ENCODE measurements at places on chromosomes 11 and 22.
A peak's percentile ranks its signal among the peaks of the same experiment; 100 is the strongest.

DNA sequence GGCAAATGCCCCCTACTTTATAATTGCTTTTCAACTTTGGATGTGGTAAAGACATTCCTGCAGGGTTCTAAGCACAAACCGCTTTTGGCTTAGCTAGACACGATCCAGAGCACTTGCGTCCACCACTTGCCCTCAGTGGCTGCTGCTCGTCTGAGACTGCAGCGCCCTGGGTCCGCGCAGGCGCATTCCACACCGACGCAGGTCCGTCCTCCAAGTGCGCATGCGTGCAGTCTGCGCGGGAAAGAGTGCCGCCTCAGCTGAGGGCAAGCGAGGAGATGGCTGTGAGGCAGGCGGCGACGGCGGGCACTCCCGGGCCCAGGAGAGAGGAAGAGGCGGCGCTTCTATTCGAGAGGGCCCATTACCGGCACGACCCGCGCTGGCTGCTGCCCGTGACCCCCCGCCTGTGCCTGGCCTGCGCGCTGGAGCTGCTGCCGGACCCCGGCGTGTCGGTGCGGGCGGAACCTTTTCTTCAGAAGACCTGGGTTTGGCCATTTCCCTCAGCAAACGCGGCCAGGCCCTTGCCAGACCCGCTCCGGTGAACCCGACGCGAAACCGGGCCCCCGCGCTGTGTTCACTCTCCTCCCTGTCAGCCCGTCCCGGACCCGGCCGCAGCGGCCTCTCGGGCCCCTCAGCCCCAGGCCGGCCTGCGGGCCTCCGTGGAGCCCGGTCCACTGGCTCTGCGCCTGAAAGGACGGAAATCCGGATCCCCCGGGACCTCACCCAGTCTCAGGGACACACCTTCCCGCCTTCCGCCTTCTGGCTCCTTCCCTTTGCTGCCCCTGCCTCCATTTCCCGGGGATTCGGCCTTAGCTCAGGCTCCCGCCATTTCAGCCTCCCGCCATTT, at the start of gene MEI1:
TSS of gene MEI1 (plus strand) at position 240 of the 844 bp plus-strand sequence. CDS start at position 276, 36 bp downstream.
- peak; percentile 78 for DNase-seq

- no peak for DNase-seq
Observed at GRCh38 chr22:29731058-29731850, 11.5 kb downstream of the CABP7 start.

DNA sequence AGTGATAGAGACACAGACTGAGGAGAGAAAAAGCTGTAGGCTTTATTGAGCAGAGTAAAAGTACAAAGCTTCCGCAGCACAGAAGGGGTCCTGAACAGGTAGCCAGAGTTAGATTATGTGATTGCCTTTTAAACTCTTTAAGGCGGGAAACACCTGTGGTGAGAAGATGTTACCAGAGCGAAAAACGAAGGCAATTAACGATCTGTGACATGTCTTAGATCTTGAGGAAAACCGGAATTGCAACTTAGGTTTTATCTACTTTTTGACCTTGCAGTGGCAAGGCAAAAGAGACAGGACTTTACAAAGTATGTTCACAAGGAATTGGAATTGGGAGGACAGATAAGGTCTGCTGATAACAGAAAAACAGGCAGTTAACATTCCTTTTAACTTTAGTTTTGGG, 493.6 kb upstream of the FAT3 start:
- DNase-seq = no peak

- DNase-seq = no peak
Observed at GRCh38 chr11:5625281-5625680, 480 bp downstream of the TRIM34 start.

GRCh38 chr22:17106161-17106784, 14.9 kb downstream of the TMEM121B start:
- no peak for DNase-seq

DNA sequence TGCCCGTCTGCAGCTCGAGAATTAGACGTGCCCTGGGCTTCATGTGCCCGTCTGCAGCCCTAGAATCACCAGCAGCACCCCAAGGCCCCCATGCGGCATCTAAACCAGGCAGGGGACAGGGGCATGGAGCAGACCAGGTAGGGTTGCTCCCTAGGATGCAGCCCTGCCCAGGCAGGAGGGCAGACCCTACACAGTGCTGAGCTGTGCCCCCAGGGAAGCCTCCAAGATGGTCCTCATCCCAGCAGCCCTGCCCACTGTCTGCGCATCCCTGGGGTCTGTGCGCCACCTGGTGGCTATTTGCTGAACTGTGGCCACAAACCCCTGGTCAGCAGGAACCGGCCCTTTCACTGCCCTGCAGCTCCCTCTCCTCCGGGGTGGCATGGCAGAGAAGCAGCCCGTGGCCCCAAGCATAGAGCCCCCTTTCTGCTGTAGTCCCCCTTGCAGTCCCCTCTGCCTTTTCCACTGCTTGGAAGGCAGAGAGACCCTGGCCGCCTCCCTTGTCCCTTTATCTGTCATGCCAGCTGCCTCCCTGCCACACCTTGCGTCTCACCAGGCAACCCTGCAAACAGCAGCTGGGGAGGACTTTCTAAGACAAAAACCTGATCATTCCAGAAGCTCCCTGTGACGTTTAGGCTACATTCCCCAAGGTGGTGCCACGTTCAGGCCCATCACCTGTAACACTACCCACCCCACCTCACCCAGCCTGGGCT, 86.6 kb downstream of the KCNQ1 start:
- no peak for DNase-seq

GRCh38 chr11:21636561-21636960, 556.3 kb upstream of the ANO5 start:
- no peak for DNase-seq
